ENCODE measurements at places on chromosomes 7 and 10.
A peak's percentile ranks its signal among the peaks of the same experiment; 100 is the strongest.

DNA sequence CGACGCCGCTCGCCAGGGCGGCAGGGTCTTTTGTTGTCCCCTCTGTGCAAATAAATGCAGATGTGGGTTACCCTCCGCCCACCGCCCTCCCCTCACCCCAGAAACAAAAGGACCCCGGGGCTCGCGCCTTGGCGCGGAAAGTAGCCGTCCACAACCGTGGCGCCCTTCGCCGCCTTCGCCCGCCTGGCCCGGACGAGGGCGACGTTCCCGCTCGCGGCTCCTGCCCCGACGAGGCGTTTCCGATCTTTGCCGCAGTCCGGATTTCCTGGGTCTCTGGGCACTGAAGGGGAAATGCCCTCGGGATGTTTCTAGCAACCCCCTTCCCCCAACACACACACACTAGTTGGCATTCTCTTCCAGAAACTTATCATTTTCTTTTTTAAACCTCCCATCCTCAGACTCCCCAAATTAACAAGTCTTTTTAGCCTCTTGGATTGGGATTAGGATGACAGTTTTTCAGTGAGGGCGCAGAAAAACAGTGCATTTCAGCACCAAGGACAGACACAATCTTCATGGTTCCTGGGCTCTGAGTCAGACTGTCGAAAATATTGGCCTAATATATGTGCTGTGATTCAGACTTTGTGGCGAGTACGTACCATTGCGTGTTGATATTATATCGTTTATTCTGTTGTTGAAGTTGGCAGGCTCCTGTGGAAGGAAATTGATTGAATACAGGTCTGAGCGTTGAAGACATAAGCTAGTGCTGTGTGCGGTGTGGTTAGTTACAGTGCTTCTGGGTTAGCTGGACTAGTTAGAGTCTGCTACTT, 771 bp downstream of the PHYHIPL start:
- no peak for DNase-seq

DNA sequence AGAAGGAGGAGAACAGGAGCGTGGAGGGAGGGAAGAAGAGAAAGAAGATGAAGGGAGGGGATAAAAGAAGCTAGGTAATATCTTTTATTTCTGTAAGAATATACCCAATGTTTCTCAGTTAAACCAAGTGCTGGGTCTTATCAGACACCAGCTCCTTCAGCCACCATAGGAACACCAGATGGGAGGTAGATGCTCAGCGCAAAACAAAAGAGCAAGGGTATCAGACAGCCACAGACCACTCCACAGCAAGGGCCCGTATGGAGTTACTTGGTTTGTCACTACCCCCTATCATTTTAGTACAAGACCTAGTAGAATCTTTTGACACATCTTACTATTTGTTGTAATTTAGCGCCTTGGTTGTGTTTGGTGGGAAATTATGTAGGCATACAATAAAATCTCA, 65.9 kb upstream of the FAM133B start:
- DNase-seq, result no peak

DNA sequence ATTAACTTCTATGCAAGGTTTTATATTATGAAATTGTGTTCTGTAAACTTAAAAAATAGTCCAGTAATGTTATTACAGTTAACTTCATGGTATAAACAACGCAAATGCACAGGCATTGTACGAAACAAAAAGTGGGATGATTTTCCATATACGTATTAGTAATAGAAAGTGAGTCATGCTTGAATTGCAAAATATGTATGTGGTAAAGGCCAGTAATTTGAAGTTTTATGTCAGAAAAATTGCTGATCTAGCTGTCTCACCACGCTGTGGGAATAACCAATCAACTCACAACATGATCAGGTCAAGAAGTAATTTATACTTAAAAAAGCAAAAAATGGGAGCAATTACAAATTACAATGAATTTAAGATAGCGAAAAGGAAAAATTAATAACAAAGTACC, 37.0 kb upstream of the GLI3 start:
- DNase-seq, result peak; percentile 63

GRCh38 chr10:120555436-120555835, 98.4 kb downstream of the PLPP4 start:
- DNase-seq, result no peak

DNA sequence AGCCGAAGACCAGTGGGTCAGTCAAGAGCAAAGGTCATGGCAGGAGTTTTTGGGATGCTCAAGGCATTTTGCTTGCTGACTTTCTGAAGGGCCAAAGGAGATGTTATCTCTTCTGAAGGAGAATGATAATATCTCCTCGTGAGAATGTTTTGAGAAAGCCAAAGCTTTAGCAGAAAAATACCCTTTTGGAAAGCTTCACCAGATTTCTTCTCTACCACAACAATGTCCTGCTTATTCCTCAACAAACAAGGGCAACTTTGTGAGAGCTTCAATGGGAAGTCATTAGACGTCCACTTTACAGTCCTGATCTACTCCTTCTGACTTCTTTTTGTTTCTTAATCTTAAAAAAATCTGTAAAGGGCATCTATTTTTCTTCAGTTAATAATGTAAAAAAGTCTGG, 132.8 kb upstream of the DNAJB12 start:
- no peak for DNase-seq

DNA sequence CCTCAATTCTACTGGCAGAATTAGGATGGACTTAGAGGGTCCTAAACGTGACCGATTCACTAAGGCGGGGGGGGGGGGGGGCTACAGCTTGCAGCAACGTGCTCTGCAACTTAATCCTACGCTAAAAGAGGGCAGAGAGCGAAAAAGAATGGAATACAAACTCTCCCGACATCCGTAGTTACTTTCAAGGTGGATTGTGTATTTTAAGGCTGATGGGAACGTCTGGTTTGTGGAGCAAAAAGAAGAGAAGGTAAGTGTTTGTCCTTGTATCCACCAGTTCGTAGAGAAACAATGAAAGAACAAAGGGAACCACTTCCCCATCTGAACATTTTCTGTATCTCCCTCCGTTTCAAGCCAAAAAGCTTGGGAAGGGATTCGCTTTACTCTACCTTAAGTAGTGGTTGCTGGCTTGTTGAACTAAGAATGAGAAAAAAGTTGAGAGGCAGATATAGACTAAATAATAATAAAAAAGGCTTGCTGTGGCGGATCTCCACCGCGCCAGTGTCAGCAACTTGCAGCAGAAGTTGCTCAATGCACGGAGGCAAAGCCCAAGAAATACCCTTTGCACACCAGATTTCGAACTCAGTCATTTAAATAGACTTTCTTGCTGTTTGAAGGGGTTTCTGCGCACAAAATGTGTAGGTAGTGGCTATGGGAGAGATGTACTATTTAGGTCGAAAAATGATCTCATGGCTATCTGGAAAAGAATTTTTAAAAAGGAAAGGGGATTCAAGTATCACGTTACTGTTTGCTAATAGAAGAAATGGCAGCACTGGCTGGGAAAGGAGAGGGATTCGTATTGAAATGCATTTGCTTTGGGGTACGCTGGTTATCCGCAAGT, 736 bp downstream of the SKIDA1 start:
- DNase-seq, result peak; percentile 47

GRCh38 chr10:43211431-43212042, 55.3 kb downstream of the RASGEF1A start:
- no peak for DNase-seq
